ENCODE measurements at places on chromosomes 5 and 9. TPM values are rescaled to one million over a fixed set of nuclear protein-coding genes. Genes with fewer than 3 reads are reported as not detected.

SH3GL2 gene
- total RNA-seq, result not detected

SETX gene
- total RNA-seq, result 50.4 TPM

OSMR gene
- total RNA-seq, result 10.4 TPM

FGF1 gene
- total RNA-seq, result 0.54 TPM

ADAMTSL2 gene
- total RNA-seq, result not detected

HDHD3 gene
- total RNA-seq, result 20.0 TPM

SH3PXD2B gene
- total RNA-seq, result 33.2 TPM

DDX4 gene
- not detected for total RNA-seq

TRPM6 gene
- total RNA-seq, result not detected

SHLD3 gene
- 2.0 TPM for total RNA-seq

OGN gene
- not detected for total RNA-seq

PPP2R2B gene
- total RNA-seq, result under 0.01 TPM

CTSL gene
- total RNA-seq, result 57.3 TPM

ADGRD2 gene
- not detected for total RNA-seq

LRRC70 gene
- 0.65 TPM for total RNA-seq

SLCO4C1 gene
- not detected for total RNA-seq

DAB2 gene
- 21.1 TPM for total RNA-seq

GRM6 gene
- total RNA-seq, result not detected

FOXD4 gene
- total RNA-seq, result under 0.01 TPM

HAVCR1 gene
- not detected for total RNA-seq

PCDHA13 gene
- 0.11 TPM for total RNA-seq

SLC4A9 gene
- not detected for total RNA-seq

CBY3 gene
- total RNA-seq, result not detected

MAN2A1 gene
- 306 TPM for total RNA-seq

ANKRD18B gene
- total RNA-seq, result 0.79 TPM

ANKS6 gene
- total RNA-seq, result 20.4 TPM

CAMK4 gene
- 3.1 TPM for total RNA-seq

TAF11L5 gene
- not detected for total RNA-seq
